A375 (cell line): ENCODE measurements at places on chromosomes 4 and X. TPM values are rescaled to one million over a fixed set of nuclear protein-coding genes. Genes with fewer than 3 reads are reported as not detected.

RNF212 gene
- not detected in 2 replicates for total RNA-seq

TMPRSS11B gene
- not detected in 2 replicates for total RNA-seq

NUDT11 gene
- 2.7 and 3.6 TPM in 2 replicates for total RNA-seq

GPR50 gene
- not detected in 2 replicates for total RNA-seq

LINC00632 gene
- total RNA-seq, result 5.1 and 6.6 TPM in 2 replicates

LGI2 gene
- total RNA-seq, result not detected in 2 replicates

GPRASP1 gene
- total RNA-seq, result 0.11 and 0.61 TPM in 2 replicates

GABRB1 gene
- total RNA-seq, result not detected in 2 replicates

LIMCH1 gene
- 54.1 and 54.6 TPM in 2 replicates for total RNA-seq

PDE6B gene
- 4.5 and 5.1 TPM in 2 replicates for total RNA-seq

GLRA2 gene
- total RNA-seq, result not detected in 2 replicates

IL2RG gene
- total RNA-seq, result 0.11 TPM in 1 of 2 replicates, not detected in the other

P2RY8 gene
- not detected in 2 replicates for total RNA-seq

NPFFR2 gene
- 1.2 TPM in 1 of 2 replicates, not detected in the other for total RNA-seq

PNMA6A gene
- total RNA-seq, result 0.08 and 0.40 TPM in 2 replicates

COL4A5 gene
- 4.9 and 7.2 TPM in 2 replicates for total RNA-seq

MTMR8 gene
- 0.26 and 0.82 TPM in 2 replicates for total RNA-seq

CXCL13 gene
- not detected in 2 replicates for total RNA-seq

FGG gene
- not detected in 2 replicates for total RNA-seq

SULT1B1 gene
- total RNA-seq, result 0.11 and 0.13 TPM in 2 replicates

TAF9B gene
- 17.0 and 17.7 TPM in 2 replicates for total RNA-seq

FAM47E gene
- 0.61 and 1.1 TPM in 2 replicates for total RNA-seq

MAGED2 gene
- 85.0 and 96.1 TPM in 2 replicates for total RNA-seq

FGF13 gene
- total RNA-seq, result 6.5 and 7.4 TPM in 2 replicates

CRMP1 gene
- 1.4 and 1.9 TPM in 2 replicates for total RNA-seq

XG gene
- 0.98 and 1.5 TPM in 2 replicates for total RNA-seq

CLDN2 gene
- total RNA-seq, result 0.08 and 0.11 TPM in 2 replicates

PLCXD1 gene
- 22.3 and 24.1 TPM in 2 replicates for total RNA-seq

FGFBP1 gene
- 4.7 and 4.8 TPM in 2 replicates for total RNA-seq
